Esophagus muscularis mucosa (tissue), 4 donors: ENCODE measurements at places on chromosomes 7 and 10. TPM values are rescaled to one million over a fixed set of nuclear protein-coding genes. Genes with fewer than 3 reads are reported as not detected.

DNA sequence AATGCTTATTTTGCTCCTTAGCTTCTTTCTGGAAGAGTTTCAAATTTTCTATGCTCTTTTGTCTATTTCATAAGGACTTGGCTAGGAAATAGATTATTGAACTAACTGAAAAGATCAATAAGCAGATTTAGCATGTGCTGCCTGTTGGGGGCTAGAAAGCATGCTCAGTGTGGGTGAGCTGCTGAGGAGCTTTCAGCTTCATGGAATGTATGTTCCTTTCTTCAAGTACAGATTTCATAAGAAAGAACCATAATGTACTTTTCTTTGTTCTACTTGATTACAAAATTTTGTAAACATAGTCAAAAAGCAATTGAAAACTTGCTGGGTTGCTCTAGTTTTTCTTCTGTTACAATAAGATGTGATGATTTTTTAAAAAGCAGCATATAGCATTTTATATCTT is 73.8 kb downstream of the TAF3 start:
- peaks cover 8% of the 10 kb centered on the region for H3K4me1 ChIP-seq
- no peak overlapping the region for H3K27ac ChIP-seq
- no peak for DNase-seq
- H3K36me3 ChIP-seq = peaks cover 5% of the 10 kb centered on the region

The KLF14 gene
- total RNA-seq = not detected

DNA sequence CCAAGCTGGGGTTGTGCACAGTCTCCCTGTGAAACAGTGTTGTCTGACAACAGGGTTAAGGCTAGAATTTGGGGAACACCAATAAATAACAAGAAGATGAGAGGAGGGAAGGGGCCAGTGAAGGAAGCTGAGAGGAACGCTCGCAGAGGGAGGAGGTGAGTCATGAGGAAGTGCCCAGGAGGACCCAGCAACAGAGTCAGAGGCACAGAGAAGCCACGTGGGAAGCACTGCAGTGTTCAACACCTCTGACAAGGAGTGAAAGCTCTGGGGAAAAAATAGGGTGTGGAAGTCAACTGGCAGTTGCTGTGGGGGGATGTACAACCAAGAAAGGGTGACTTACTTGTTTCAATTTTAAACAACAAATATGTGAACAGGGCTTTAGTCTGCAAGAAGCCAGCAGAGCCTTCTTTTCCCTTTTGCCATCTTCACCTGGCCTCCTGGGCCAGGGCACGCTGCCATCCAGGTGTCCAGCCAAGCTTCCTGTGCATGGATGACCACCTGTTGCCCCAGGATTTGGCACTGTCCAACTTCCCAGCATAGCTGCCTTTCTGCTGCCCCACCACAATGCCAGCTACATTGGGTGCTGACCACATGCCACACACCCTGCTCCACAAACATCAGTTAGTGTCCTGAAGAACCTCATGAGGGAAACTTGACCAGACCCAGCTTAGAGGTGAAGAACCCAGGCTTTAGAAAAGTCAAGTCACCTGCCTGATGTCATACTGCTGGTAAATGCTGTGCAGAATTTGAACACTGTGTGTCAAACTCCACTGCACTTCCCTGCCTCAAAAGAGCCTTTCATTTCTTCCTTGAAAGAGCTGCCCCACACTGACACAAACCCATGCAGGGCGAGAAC is 69.6 kb downstream of the ATXN7L1 start:
- no peaks in the 10 kb centered on the region for H3K36me3 ChIP-seq
- H3K27ac ChIP-seq = no peak overlapping the region
- no peak for DNase-seq
- no peaks in the 10 kb centered on the region for H3K27me3 ChIP-seq
- H3K4me3 ChIP-seq = no peak overlapping the region

DNA sequence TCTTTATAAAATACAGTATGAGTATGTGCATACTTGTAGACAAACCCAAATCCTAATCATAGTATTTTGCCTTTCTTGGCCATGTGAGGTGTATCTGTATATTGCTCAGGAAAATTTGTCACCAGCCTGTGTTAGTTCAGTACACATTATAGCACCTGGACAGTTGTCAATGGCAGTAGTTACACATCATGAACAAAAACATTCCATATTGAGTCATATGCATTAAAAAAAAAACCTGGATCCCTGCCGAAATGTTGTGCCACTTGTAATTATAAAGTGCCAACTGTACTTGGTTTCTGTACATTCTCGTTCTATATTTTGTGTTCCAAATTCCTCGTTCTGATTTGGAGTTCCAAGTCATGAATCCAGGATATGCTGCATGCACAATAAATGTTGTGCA is 410.4 kb downstream of the INHBA start:
- no peak overlapping the region for H3K4me3 ChIP-seq
- no peak overlapping the region for H3K27ac ChIP-seq
- H3K36me3 ChIP-seq = no peaks in the 10 kb centered on the region
- no peaks in the 10 kb centered on the region for H3K27me3 ChIP-seq
- no peak for DNase-seq
- H3K4me1 ChIP-seq = no peaks in the 10 kb centered on the region

DNA sequence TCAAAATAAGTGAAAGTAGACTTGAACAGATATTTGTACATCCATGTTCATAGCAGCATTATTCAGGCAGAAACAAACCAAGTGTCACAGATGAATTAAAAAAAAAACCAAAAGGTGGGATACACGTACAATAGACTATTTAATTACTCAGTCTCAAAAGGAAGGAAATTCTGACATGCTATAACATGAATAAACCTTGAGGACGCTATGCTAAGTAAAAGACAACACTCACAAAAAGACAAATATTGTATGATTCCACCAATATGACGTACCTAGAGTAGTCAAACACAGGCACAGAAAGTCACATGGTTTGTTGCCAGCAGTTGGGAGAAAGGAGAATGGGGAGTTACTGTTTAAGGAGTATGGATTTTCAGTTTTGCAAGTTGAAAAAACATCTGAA is 18.0 kb upstream of the CFAP70 start:
- no peak for DNase-seq
- H3K27ac ChIP-seq = no peak overlapping the region
- H3K36me3 ChIP-seq = peaks cover 41% of the 10 kb centered on the region
- no peaks in the 10 kb centered on the region for H3K27me3 ChIP-seq
- H3K4me1 ChIP-seq = no peaks in the 10 kb centered on the region

GRCh38 chr7:22662036-22662435 is 65.0 kb upstream of the IL6 start:
- H3K27me3 ChIP-seq = no peaks in the 10 kb centered on the region
- no peaks in the 10 kb centered on the region for H3K36me3 ChIP-seq
- H3K4me1 ChIP-seq = no peaks in the 10 kb centered on the region
- peak; percentile 31 for DNase-seq

GRCh38 chr7:25091779-25092178 is 33.3 kb downstream of the CYCS start:
- H3K27ac ChIP-seq = no peak overlapping the region
- H3K36me3 ChIP-seq = no peaks in the 10 kb centered on the region
- no peak for DNase-seq
- H3K4me3 ChIP-seq = no peak overlapping the region

DNA sequence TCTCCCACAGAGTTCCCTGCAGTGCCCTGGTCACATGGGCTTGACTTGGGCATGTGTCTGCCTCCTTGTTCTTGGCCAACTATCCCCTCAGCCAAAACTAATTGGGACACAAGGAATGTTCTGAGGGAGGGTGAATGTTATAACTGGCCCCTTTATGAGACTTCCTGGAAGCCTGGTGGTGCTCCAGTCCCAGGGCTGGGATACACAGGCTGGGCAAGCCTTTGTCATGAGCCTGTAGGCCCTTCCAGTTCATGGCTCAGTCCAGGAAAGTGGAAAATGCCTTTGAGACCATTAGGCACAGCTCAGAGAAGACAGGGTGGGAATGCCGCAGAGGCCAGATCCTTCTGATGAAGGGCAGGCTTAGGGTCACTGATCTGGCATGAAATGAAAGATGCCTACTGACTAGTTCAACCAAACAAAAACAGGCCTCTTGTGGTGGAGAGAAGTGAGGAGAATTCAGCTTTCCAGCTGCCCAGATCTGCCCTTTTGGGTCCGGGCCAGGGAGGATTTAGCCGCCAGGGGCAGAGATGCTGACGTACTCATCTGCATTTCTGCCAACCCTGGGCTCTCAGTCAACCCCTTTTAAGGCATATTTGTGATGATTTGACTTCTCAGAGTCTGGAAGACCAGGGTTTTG is 961.5 kb downstream of the KCNMA1 start:
- peaks cover 3% of the 10 kb centered on the region for H3K27me3 ChIP-seq
- H3K27ac ChIP-seq = peak overlapping the region; percentile 57
- H3K36me3 ChIP-seq = no peaks in the 10 kb centered on the region

DNA sequence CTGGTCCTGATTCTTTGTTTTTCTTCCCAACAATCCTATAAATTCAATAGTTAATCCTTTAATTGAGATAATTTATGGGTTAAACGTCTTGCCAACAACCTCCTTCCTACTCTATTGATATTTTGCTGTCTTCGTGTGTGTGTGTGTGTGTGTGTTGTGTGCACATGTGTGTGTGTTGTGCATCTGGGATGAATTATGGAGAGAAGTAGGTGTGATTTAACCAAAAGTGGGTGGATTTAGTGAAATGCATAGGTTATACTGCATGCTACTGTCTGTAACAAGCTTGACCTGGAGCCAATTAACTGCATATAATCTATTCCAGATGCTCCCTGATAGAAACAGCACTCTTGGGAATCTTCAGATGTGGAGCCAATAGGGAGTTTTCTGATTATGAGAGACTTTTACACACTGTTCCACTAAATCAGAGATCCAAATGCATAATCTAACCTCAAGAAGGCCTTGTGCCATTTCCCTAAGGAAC is 61.2 kb downstream of the SEMA3D start:
- no peak for DNase-seq
- no peak overlapping the region for H3K27ac ChIP-seq
- H3K4me3 ChIP-seq = no peak overlapping the region
- no peaks in the 10 kb centered on the region for H3K36me3 ChIP-seq
- no peaks in the 10 kb centered on the region for H3K27me3 ChIP-seq

DNA sequence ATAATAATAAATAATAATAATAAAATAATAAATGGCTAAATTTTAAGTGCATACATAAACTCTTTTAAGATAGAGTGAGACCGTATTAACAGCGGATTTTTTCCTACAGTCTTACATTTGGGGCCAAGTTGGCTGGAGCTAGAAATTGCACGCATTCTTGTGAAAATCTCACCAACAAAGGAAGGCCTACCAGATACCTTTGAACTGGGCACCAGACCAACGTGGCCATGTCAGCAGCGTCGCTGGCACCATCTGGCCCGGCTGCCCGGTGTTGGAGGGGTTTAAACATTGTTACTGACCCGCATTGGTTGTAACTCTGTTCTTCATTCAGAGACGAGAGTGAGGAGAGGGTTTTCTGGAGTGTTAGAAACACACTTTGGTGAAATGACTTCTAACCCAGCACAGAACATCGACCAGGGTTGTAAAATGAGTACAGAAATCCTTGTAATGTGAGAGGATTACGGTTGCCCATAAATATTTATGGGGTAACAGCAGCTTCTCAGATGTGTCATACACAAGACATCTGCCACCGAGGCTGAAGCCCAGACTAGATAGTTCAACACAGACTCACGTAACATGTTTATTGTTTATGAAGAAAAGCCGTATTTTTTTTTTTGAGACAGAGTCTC is 34.6 kb upstream of the UNCX start:
- H3K4me3 ChIP-seq = no peak overlapping the region
- no peaks in the 10 kb centered on the region for H3K4me1 ChIP-seq
- no peaks in the 10 kb centered on the region for H3K36me3 ChIP-seq
- H3K27me3 ChIP-seq = peaks cover 10% of the 10 kb centered on the region
- DNase-seq = no peak

The COL13A1 gene
- 2.0 TPM for total RNA-seq

GRCh38 chr7:92057375-92057774 is 76.9 kb downstream of the CYP51A1 start:
- no peak overlapping the region for H3K4me3 ChIP-seq
- DNase-seq = no peak
- no peaks in the 10 kb centered on the region for H3K27me3 ChIP-seq
- peak overlapping the region; percentile 48 for H3K27ac ChIP-seq
- H3K36me3 ChIP-seq = peaks cover 4% of the 10 kb centered on the region

- no peak for DNase-seq
- H3K4me3 ChIP-seq = no peak overlapping the region
- no peaks in the 10 kb centered on the region for H3K27me3 ChIP-seq
- no peaks in the 10 kb centered on the region for H3K36me3 ChIP-seq
- no peak overlapping the region for H3K27ac ChIP-seq
- no peaks in the 10 kb centered on the region for H3K4me1 ChIP-seq
Measured at GRCh38 chr7:150927956-150928344, 50.2 kb downstream of the KCNH2 start.

DNA sequence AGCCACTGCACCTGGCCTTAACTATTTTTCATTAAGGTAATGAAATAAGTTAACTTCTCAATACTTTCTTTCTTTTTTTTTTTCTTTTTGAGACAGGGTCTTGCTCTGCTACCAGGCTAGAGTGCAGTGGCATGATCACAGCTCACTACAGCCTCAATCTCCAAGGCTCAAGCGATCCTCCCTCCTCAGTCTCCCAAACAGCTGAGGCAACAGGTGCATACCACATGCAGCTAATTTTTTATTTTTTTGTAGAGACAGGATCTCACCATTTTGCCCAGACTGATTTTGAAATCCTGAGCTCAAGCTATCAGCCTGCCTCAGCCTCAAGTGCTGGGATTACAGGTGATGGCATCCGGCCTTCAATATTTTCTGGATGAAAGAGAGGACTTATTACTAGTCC is 21.0 kb downstream of the KMT2C start:
- no peak for DNase-seq
- no peaks in the 10 kb centered on the region for H3K36me3 ChIP-seq
- no peak overlapping the region for H3K4me3 ChIP-seq
- no peaks in the 10 kb centered on the region for H3K27me3 ChIP-seq

GRCh38 chr10:24097751-24098207 is 111.2 kb upstream of the KIAA1217 start:
- no peak overlapping the region for H3K27ac ChIP-seq
- no peaks in the 10 kb centered on the region for H3K27me3 ChIP-seq
- no peaks in the 10 kb centered on the region for H3K4me1 ChIP-seq
- no peak overlapping the region for H3K4me3 ChIP-seq
- no peaks in the 10 kb centered on the region for H3K36me3 ChIP-seq

DNA sequence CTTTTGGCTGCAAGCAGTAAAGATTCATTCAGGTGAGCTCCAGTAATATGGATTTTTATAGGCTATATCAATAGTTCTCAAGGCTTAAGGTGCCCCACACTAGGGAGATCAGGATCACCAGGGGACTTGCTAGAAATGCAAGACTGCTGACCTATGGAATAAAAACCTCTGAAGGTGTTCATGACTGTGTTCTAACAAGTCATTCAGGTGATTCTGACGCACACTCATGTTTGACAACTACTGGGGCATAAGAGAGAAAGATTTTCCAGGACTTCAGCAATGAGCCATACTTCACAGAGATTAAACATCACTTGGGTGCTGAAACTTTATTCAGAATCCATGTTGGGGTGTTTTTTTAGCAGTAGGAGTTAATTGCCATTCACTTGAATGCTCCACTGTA is 4.8 kb upstream of the TAS2R38 start:
- DNase-seq = no peak
- no peak overlapping the region for H3K27ac ChIP-seq
- H3K4me1 ChIP-seq = no peaks in the 10 kb centered on the region

DNA sequence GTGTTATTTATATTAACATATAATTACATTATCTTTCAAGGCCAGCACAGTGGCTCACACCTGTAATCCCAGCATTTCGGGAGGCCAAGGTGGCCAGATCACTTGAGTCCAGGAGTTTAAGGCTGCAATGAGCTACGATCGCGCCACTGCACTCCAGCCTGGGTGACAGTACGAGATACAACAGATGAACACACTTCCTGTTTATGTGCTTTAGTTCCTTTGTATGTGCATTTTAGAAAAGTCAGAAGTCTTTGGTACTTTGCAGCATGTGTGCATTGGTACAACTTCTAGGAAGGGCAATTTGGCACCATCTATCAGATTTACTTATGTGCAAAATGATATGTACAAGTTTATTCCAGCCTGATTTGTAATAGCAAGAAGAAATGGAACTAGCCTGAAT is 13.3 kb downstream of the SLC35G1 start:
- no peak overlapping the region for H3K4me3 ChIP-seq
- H3K4me1 ChIP-seq = no peaks in the 10 kb centered on the region
- no peak for DNase-seq

The PON1 gene
- total RNA-seq = not detected

The HTR5A gene
- not detected for total RNA-seq
